CD4-positive, alpha-beta T cell treated with Interleukin-15 for 1 hour (primary cell): ENCODE measurements at places on chromosomes 5 and 9.

- DNase-seq = no peak
Observed at GRCh38 chr5:57306359-57306758, 132.5 kb downstream of the GPBP1 start.

DNA sequence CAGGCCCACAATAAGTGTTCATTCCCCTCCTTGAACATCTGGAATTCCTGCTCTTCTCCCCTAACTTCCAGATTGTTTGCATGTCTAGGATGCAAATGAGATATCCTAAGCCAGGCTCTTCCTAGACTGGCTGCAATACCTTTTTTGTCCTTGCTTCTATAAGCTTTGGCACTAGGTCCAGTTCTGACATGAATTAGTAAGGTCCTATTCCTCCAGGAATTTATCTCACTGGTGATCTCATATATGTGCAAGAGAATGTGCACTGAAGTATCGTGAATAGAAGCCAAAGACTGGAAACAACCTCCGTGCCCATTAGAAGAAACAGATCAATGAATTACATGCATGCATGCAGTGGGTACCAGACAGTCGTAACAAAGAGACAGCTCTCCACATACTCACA, 25.2 kb downstream of the DUSP1 start:
- DNase-seq = no peak

GRCh38 chr5:140795259-140795641, 598 bp downstream of the PCDHA2 start:
- no peak for DNase-seq

- DNase-seq = no peak
Observed at GRCh38 chr9:130668659-130669058, 4.3 kb downstream of the PRDM12 start.

- DNase-seq = no peak
Observed at GRCh38 chr5:109191153-109191558, 218.6 kb downstream of the PJA2 start.
